ENCODE measurements at places on chromosomes 16 and 17.

- no peak for DNase-seq
These were observed 11.5 kb upstream of the HYDIN start for GRCh38 chr16:71242036-71242435.

- no peak for DNase-seq
These were observed 2.0 kb downstream of the SNRNP25 start for GRCh38 chr16:55571-56136.

- DNase-seq, result no peak
These were observed 222.9 kb upstream of the ASIC2 start for GRCh38 chr17:33515974-33516373.

DNA sequence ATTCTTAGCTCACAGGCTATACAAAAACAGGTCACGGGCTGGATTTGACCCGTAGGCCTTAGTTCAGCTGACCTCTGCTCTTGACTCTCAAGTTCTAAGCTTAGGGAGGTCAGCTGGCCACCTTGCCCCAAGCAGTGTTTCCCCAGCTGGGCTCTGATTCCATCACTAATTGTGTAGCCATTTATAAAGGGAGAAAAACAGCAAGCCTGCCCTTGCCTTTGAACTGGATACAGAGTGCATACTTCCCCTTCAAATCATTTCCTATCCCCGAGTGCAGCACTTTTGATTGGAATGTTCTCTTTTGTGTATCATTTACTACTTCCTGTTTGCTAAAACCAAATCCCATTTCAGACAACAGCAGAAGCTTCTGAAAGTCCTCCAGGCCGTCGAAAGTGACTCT, 153.6 kb downstream of the KATNIP start:
- no peak for DNase-seq

DNA sequence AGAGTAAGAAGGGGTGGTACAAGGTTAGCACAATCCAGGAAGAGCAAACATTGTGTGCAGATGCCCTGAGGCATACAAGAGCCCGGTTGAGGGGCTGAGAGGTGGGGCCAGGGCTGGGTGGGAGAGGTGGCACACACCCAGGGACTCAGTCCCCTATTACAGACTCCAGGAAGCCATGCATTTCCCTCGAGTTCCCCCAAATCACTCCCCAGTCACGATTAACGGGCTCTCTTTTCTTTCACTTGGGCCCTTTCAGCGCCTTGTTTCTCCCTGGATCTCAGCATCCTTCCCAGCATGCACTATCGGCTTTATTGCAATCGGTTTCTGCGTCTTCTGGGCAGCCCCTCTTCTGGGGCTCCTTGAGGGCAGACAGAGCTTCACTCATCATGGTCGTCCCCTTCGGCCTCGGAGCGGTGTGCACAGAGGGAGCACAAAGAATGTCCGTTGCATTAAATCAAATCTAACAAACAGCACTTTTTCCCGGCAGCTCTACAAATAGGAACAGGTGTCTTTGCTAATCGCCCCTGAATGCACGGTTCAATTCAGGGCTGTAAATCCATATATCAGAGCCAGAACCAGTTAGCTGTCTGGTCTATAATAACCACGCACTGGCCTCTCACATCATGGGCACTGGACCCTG, 184.6 kb upstream of the HSBP1 start:
- no peak for DNase-seq

GRCh38 chr16:31420037-31420436, 8.1 kb downstream of the COX6A2 start:
- no peak for DNase-seq

DNA sequence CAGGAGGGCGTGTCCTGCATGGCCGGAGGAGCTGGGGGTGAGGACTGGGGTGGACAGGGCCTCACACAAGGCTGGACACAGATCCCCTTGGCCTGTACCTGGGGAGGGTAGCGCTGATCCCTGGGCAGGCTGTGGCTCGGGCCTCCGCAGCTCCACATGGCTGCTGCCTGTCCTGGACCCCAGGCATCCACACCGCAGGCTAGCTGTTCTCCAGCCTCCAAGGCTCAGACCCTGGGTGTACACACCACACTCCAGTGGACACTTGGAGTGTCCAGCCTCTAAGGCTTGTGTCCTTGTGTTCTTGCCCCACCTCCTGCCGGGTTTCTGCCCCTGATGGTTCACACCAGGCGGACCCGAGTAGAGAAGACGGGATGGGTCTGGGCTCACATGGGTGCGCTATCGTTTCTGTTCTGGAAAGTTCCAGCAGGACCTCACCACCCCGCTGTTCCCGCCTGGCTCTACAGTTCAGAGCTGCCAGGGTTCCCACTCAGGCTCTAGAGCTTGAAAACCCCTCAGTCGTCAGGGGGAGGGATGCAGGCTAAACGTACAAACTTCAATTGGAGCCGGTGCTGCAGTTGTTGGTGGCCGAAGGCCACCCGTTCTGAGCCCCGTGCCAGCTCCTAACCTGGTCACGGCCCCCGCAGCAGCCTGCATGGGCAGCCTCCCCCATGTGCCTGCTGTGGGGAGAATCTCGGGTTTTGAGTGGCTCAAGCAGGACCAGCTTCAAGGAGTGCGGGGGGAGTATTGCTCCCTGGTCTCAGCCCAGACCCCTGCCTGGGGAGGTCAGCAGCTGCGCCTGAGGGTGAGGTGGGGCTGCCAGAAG, 6.6 kb upstream of the FN3KRP start:
- DNase-seq, result no peak

- DNase-seq, result no peak
These were observed 23.5 kb upstream of the DNAJA2 start for GRCh38 chr16:46996952-46997458.

DNA sequence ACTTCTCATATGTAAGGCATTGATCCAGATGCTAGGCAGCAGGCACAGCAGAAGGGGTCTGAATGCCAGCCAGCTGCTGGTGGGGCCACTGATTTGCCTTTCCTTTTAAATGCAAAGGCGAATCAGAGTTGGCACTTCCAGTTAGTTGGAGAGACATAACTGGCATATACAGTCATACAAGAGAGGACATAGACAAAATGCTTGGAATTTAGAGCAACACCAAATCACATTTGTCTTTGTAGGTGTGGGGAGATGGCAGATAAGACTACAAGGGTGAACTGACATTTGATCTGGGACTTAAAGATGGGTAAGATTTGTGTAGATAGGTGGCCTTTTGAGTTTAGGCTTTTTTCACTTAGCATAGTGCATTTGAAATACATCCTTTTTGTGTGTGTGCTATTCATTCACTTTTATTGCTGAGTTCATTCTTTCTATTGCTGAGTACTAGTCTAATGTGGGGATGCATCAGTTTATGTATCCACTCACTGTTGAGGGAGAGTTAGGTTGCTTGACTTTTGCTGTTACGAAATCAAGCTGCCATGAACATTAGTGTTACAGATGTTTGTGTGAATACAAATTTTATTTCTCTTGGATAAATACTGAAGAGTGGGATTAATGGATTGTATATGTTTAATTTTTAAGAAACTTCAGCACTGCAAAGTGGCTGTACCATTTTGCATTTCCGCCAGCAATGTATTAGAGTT, 74.1 kb downstream of the SPECC1 start:
- no peak for DNase-seq

- no peak for DNase-seq
These were observed 1431.1 kb downstream of the CDH8 start for GRCh38 chr16:60605176-60605575.

Measured in WTC11 (cell line).